Jurkat, Clone E6-1 (cell line): ENCODE measurements at places on chromosomes 16 and 17.

DNA sequence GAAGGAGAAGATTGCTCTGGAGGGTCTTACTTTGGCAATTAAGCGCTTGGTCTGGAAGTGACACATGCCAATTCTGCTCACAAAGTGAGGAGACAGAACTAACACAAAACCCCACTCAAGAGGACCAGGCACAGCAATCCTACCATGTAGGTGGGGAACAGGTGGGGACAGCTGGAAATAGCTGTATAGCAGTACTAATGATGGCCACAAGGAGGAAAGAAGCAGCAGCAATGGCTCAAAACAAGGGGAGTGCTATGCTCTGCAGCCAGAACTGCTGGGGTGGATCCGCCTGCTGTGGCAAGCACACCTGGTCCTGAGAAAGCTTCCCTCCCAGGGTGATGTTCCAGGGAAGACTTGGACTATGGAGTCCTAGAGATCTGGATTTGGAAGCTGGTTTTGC, 17.0 kb upstream of the TMEM132E start:
- no peak for DNase-seq

GRCh38 chr16:81939164-81940056, 71.9 kb downstream of the SDR42E1 start:
- peak; percentile 9 for DNase-seq

GRCh38 chr17:7955414-7956227, 23.6 kb downstream of the CNTROB start:
- DNase-seq: no peak

GRCh38 chr16:66585481-66586239, 6.4 kb downstream of the CMTM2 start:
- no peak for DNase-seq

DNA sequence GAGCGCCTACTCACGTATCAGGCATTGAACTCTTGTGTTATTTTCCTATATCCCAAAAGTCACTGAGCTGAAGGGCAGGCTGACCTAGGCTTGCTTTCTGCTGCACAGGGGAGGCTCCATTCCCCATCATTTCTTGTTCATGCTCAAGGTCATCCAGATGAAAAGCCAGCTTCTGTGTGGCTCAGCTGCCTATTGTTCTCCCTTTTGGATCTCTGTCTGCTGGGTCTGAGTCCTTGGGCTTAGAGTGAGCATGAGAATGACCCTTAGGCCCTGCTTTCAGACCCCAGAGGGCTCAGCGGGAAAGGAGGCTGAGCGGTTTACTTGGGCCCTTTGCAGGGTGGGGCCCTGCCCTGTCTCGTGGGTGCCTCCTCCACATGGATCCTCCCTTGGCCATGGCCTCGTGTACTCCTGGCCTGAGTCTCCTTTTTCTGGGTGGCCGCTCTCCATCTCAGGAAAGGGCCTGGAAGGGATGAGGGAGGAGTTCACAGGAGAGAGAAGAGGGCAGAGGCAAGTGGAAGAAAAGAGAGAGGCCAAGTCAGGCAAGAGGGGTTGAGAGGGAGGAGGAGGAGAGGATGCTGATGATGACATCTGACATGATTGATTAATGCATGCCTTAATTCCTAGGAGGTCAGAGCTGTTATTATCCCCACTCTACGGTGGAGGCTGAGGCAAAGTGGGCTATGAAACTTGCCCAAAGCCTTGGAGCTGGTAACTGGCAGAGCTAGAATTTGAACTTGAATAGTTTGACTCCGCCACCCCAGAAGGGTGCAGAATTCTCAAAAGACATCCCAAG, 19.8 kb upstream of the MAP3K14 start:
- DNase-seq: no peak
